ENCODE measurements at places on chromosomes 13 and 19.

- no peak for DNase-seq
Observed at GRCh38 chr19:58304748-58305064, 471 bp upstream of the ERVK3-1 start.

DNA sequence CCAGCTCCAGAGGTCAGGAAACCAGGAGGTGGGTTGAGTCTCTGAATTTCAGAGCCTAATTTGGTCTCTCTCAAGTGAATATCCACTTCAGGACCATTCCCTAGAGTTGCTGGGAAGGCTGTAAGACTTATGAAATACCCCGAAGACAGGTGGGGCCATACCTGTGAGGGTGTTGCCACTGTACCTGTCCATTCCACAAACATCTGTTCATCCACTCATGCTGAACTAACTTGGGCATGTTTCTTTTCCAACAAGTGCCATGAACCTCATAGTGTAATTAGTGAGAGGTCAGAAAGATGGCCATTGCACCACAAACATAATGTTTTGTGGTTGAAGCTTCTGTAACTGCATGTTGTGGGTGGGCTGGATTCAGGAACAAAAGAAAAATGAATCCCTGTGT is 7.8 kb downstream of the ILF3 start:
- DNase-seq = no peak

DNA sequence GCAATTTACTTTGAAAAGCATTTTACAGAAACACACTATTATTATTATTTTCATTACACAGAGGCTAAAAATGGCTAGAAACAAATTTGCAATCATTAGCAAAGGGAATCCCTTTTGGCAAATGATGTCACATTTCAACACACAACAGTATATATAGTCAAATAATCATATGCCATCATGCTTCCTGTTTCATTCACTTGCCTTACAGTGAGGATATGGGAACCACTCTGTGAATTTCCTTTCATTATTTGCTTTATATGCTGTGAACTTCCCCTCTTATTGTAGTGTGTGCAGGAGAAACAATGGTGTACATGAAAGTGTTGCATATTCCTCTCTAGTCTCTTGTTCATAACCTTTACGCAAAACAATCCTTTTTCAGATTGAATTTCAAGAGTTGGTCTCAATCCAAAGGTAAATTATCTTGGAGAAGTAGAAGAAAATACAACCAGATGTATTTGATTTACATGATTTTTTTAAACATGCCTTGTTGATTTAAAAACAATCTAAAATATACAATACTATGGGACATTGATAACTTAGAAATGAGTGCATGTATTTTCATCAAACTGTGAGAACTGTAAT is 657.3 kb downstream of the EFNB2 start:
- DNase-seq = no peak

DNA sequence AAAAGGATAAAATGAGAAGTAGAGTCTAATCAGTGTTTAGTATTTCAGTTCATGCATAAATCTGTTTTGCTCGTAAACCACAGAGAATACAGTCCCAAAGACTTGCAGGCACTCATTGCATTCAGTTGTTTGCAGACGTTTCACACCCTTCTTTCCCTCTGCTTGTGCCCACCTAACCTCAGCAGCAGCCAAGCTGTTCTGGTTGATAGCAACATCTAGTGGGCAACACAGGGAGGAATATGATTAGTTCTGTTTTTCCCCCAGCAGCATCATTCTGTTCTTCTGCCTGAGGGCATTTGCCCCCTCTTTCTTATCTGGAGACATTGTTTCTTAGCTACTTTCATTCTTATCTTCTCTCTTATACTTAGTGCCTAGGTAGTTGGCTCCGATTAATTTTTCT is 135.6 kb downstream of the PAN3 start:
- no peak for DNase-seq

DNA sequence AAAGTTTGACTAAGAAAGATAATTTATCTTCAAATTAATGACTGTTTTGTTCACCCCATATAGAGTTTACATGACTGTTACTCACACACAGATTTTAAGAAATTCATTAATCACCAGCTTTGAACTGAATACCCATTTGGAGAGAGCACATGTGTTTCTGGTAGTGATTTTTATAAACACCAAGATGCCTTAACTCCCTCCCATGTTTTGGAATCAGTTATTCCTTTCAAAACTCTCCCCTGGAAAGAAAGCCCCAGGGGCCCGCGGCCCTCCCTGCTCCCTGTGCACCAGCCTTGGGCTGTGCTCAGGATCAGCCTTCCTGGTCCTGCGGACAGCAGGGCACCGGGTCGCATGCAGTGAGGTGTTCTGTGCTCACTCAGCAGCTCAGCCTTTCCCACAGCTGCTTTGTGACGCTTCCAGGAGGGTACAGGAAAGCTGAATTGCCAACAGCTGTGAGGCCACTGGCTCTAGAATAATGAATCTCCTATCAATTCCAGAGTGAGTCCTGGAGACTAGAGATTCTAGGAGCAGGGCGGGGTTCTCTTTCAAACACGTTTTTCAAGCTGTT is 483.2 kb downstream of the EFNB2 start:
- DNase-seq = no peak

DNA sequence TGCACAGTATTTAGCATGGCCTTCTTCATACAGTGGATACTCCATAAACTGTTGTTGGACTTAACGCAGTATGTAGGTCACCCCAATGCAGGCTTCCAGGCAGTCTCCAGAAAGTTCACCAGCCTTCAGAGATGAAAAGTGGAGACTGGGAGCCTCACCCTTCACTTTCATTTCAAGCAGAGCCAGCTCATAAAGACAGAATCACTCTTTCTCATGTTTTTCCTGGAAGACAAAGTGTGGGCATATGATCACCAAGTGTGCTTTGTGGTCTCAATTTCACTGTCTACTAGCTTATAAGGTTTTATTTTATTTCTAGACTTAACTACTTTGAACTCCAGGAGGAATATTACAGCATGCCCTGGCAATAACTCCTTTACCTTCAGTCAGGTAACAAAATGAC is 26.3 kb upstream of the TNFSF11 start:
- no peak for DNase-seq

- DNase-seq = no peak
Observed at GRCh38 chr13:71578048-71578447, 289.0 kb downstream of the DACH1 start.

Measured in non-pigmented ciliary epithelial cell (primary cell).